ENCODE measurements at places on chromosomes 12 and 14.

- no peak for DNase-seq
These were observed 114.3 kb downstream of the SLC15A5 start for GRCh38 chr12:16163146-16163545.

DNA sequence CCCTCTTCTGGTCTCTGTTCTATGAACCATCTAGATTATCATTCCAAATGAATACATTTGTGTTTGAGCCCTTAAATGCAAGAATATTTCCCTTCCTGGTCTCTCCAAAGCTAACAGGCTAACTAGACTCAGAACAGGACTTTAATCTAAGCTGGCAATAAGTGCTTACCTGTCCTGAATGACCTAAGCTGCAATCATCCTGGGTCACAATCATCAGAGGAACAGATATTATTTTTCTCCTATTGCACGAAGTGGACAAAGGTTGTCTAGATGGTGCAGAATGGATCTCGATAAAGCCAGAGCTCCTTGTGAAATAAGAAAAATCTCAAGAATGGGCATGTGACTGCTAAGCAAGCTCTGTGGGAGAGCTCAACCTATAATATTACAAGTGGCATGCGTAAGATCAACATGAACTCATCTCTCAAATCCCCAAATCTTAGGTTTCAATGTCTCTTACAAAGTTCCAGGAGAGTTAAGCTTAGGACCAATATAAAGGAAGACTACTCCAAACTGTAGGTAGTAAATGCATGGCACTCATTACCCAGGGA lies 10.6 kb upstream of the NUMB start:
- no peak for DNase-seq

GRCh38 chr14:95769976-95770375 lies 56.1 kb upstream of the TCL1A start:
- peak; percentile 8 for DNase-seq

DNA sequence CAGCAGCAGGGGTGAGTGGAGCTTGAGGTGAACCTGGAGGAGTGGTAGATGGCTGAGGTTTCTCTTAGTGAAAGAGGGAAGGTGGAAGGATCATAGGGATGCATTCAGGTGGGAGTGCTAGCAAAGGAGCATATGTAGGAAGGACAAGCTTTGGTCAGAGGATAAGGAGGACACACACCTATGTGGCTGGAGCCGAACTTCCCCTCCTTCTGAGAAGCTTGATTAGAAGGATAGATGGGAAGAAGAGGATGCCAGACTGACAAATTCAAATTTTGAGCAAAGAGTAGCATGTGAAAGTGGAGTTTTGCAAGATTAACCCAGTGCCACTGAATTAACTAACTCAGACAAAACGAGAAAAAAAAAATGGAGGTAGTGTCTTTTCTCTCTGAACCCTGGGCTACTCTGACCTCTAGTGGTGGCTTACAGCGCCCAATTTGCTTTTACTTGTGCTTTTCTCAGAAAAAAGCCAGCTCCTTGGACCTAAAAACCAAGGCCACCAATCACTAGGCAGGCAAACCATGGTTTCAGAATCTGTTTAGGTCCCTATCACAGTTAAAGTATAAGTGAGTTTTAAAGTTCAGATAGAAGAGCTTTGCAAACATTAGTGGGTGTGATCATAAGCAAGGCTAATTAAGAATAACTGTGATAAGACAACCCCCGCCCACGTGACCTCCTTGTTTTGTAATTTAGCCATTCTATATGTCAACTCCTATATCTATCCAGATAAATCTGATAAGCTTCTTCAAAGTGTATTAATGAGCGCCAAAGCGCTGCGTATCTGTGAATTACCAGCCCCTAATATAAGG lies 15.5 kb downstream of the EMP1 start:
- peak; percentile 88 for DNase-seq

DNA sequence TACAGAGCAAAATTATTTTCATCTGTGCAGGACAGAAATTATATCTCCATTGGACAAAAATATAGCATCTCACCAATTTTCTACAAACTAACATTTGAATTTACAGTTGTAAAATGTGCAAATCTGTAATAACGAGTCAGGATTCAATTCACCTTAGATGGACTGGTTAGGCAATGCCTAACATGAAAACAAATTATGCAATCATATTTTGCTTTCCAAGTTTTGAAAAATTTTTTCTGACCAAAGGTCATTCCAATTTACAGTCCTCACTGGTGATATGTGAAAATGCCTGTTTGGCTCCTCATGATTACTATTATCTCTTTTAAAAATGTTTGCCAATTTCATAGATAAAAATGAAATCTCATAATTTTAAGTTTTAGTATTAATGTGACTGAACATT lies 6.5 kb upstream of the CPM start:
- DNase-seq: no peak

DNA sequence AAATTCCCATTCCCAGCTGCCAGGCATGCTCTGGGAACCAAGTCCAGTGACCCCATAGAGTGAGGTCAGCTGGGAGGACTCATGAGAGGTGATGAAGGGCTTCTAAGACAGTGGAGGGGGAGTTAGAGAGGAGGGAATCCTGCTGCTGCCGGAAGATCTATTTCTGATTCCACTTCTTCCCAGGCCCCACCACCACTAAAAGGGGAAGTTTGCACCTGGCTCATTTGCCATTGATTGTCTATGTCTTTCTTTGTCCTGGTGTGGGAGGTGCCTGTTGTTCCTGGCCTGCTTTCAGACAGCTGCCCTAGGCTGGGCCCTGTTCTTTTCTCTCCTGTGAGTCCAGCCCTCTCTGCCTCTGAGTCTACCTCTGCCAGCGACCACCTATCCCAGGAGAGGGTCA lies 3.0 kb upstream of the KRT6A start:
- no peak for DNase-seq

Data from SK-MEL-5 (cell line).